ENCODE measurements at places on chromosomes 12 and 14. TPM values are rescaled to one million over a fixed set of nuclear protein-coding genes. Genes with fewer than 3 reads are reported as not detected.

HOXC13 gene
- total RNA-seq = not detected

DICER1 gene
- 48.7 TPM for total RNA-seq

- no peak for DNase-seq
Measured at GRCh38 chr12:86917121-86917520, 660.9 kb upstream of the MGAT4C start.

GRCh38 chr14:68512088-68512487 lies 280.8 kb downstream of the ZFP36L1 start:
- DNase-seq = no peak

DNA sequence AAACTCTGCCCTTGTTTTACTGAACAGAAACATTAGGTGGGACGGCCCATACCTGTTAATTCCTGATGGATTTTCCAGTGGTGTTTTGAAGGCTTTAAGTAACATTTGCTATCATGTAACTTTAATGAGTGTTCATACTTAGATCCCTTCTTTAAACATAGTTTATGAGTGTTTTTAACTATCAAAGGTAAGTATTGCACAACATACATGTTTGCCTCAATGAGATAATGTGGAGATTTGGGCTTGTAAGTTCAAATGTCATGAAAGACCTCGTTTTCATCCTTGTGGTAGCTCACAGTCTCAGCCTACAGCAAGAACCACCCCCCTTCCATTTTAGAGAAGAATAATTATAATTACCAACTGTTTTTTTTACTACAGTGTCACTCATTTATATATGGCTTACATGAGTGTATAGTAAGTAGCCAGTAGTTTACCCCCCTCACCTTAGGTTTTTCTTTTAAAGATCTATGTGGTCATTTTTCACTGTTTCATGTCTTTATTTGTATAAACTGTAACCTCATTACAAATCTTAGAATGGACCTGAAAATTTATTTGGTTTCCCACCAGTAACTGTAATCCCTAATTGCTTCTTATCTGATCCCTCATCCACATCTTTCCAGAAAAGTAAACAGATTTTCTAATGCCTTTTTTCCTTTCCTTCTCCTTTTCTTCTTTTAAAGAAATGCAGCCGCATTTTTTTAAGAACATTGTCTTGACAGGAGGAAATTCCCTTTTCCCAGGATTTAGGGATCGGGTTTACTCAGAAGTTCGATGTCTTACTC lies 18.9 kb downstream of the ACTR6 start:
- DNase-seq = no peak

DNA sequence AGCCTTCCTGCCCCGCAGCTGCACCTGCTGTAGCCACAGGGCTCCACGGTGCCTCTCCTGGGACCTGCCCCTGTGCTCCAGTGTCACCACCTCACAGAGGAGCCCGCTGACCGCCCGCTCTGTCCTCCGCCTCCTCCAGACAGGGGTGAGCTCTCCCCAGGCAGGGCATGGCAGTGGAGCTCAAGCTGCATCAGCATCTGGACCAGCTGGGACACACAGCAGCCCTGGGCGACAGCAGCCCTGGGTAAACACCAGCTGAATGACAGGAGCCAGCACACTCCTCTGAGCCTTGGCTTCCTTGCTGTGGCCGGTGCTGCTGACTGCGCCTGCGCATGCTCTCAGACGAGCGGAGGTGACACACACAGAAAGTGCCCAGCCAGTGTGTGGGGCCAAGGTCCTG lies 22.0 kb downstream of the CHGA start:
- DNase-seq = no peak

DNA sequence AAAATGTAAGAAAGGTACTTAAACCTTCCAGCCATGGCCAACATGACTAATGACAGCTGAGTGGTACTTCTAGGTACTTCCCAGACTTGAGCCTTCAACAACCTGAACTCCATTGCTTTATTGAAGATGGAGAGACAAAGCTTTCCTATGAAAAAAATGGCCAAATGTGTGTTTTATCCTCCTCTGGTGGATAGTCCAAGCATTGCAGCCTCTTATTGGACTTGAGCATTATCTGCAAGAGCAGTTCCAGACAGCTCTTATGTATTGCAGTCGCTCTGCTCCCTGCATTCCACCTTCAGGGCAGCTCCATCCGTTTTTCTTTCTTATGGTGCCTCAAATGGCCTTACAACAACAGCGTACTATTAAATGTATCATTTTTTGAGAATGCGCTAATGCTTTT lies 588.2 kb downstream of the NRXN3 start:
- DNase-seq = no peak

GRCh38 chr12:127133675-127134335 lies 1133.2 kb upstream of the TMEM132C start:
- DNase-seq = no peak
